ENCODE measurements at places on chromosomes 1 and 21.

GRCh38 chr1:18155881-18156385, 48.3 kb downstream of the IGSF21 start:
- DNase-seq = no peak

GRCh38 chr1:41500378-41500777, 15.9 kb upstream of the EDN2 start:
- DNase-seq = no peak

GRCh38 chr1:86324130-86324822, 71.8 kb downstream of the ODF2L start:
- DNase-seq = no peak

DNA sequence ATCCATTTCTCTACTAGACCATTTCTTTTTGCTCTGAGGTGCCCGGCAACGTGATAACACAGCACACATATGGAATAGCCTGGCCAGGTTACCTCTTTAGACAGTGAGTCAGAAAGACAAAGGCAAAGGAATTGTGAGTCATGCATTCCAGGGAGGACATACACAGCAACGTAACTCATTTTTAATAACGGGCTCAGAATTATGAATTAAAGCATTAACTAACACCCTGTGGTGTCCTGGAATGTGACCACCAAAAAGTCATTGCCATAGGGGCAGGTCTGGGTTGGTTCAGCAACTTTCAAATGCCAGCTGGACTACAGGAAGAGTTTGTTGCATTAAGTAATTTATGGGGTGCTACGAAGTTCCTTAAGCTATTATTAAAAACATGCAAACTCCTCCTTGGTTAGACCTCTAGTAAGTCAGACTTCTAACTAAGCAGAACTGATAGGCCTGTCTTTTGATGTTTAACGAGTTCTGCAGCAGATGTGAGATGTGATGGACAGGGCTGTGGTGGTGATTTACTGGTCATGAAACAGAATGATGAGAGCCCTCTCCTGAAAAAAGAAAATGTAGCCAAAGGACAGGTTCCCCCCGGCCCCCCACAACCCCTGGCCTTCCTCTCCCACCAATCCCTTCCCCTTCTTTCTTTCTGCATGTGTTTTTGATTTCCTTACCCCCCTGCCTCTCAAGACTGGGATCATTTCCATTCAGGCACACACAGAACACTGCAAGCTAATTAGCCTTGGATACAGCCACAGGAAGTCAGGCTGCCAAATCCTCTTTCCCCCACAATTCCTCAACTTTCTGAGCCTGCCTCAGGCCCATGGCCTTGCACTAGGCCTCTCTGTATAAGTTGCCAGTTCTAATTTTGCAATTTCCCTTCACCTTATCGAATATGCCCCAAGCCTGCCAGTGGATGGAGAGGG, 88.9 kb upstream of the HAO2 start:
- DNase-seq = peak; percentile 70

GRCh38 chr21:45847870-45848269, 133.7 kb upstream of the COL6A1 start:
- DNase-seq = peak; percentile 9

GRCh38 chr1:95431235-95431634, 197.2 kb downstream of the RWDD3 start:
- DNase-seq = no peak

- peak; percentile 73 for DNase-seq
These were observed 138.3 kb downstream of the TTLL7 start for GRCh38 chr1:83860490-83861221.

DNA sequence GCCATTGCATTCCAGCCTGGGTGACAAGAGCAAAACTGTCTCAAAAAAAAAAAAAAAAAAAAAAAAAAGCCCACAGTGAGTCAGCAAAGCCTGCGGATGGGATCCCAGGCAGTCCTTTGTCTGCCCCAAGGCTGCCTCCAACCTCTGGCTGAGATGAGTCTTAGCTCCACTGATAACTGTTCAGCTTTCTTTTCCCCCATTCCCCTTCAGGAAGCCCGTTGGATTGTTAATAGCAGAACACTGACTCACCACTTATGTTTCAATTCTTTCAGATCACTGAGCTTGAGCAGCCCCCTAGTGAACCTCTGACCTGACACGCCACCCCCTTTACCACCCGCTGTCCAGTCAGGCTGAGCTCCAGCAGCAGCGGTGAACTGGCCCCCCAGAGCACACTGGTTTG, 57.5 kb downstream of the ERG start:
- DNase-seq = no peak

GRCh38 chr1:51963592-51964308, 26.8 kb downstream of the RAB3B start:
- DNase-seq = no peak

DNA sequence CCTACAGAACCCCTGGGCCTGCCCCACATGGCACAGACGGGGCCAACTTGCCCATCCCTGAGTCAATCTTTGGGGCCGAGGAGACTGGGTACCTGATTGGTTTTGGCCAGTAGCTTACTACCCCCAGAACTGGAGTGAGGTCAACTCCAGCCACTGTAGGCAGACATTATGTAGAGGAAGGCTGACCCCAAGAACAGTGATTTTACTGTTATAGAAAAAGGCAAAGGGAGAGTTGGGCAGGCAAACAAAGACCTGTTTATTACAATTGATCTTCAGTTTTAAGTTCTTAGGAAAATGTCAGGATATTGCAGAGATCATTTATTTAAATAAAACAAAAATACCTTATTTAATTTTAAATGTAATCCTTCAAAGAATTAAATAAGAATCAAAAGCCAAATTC, 653.8 kb downstream of the NPHP4 start:
- DNase-seq = no peak

- peak; percentile 65 for DNase-seq
These were observed 62.8 kb upstream of the LAX1 start for GRCh38 chr1:203702130-203702577.

DNA sequence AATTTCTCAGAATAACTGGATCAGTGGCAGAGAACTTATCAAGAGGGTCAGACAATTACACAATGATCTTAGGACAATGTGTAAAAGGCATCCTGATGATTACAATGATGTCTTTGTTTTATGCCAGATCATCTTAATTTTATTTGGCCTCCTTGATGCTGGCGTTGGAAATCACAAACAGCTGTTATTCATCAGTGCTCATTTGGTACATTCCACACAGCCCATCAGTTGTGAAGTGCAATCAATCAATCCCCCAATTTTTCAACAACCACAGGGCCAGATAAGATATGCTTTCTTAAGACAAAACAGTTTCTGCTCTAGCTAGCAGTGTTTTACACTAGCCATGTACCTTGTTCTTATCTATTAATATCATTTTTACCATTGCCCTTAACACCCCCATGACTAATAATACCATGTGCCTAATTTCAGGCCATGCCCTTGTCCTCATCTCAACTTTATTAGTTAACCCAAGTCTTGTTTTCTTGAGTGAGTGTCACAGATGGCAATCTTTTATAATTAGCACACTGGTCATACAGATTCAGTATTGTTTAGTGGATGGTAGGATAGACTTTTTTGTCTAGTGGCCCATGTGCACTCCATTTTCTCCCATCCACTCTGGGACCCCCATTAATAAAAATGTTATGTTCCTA, 40.8 kb upstream of the COL24A1 start:
- no peak for DNase-seq

- DNase-seq = no peak
These were observed 150.0 kb downstream of the PPP1R12B start for GRCh38 chr1:202498542-202498941.

GRCh38 chr1:15937146-15937545, 38.8 kb downstream of the ZBTB17 start:
- DNase-seq = no peak

- DNase-seq = peak; percentile 34
These were observed 91.8 kb upstream of the SERBP1 start for GRCh38 chr1:67522001-67522441.

DNA sequence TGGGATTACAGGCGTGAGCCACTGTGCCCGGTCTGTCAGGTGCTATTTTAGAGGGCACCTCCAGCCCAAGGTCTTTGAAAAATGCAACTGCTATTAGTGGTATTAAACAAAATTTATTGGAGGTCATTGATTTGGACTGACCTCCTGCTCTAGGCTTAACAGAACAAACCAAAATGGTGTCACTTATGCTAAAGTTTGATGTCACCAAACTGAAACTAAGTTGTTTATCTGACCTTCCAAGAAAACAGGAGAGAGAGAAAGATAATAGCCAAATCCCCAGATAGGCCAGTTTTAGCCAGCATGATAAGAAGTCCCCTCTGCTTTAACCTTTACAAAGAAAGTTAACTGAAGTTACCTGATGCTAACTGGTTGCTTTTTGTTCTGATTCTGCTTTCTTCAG, 8.1 kb upstream of the INAVA start:
- DNase-seq = no peak

DNA sequence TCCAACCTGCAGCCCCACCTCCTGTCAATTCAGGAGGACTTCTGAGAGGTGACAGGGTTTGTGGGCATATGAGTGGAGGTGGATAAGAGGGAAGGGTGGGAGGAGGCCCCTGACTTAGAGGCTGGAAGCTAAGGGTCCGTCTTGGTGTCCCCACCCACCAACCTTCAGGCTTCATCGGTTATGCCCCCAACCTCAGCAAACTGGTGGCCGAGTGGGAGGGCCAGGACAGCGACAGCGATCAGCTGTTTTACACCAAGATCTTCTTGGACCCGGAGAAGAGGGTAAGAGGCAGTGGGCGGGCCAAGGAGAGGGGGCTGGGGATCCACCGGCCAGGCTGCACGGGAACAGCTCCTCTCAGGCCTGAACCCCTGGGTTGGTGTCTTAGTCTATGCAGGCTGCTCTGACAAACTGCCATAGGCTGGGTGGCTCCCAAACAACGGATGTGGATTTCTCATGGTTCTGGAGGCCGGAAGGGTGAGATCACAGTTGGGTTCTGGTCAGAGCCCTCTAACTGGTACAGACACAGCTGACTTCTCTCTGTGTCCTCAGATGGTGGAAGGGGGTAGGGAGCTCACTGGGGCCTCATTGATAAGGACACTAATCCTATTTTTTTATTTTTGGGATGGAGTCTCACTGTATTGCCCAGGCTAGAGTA, 18.1 kb downstream of the PLOD1 start:
- no peak for DNase-seq

DNA sequence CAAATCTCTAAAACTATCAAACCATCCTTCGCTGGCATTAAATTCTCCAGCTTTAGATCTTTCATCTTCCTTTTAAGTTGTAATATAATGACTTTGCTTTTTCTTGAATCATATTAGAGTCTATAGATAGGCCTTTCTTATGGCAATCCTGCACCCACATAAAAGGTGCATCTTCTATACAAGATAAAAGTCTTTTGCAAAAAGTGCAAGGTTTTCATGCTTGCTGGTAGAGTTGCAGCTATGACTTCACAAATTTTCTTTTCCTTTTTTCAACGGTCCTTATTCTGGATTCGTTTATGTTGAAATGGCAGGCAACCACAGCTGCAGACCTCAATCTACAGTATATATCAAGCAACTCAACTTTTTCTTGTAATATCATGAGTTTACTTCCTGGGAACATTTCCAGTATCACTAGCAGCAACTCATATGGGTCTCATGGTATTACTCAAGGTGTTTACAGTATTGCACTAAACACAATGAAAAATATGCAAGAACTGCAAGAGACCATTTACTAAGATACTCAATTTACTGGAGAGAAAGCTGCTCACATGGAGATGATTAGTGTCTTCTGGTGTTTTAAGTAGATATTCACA, 22.1 kb downstream of the OMA1 start:
- no peak for DNase-seq

DNA sequence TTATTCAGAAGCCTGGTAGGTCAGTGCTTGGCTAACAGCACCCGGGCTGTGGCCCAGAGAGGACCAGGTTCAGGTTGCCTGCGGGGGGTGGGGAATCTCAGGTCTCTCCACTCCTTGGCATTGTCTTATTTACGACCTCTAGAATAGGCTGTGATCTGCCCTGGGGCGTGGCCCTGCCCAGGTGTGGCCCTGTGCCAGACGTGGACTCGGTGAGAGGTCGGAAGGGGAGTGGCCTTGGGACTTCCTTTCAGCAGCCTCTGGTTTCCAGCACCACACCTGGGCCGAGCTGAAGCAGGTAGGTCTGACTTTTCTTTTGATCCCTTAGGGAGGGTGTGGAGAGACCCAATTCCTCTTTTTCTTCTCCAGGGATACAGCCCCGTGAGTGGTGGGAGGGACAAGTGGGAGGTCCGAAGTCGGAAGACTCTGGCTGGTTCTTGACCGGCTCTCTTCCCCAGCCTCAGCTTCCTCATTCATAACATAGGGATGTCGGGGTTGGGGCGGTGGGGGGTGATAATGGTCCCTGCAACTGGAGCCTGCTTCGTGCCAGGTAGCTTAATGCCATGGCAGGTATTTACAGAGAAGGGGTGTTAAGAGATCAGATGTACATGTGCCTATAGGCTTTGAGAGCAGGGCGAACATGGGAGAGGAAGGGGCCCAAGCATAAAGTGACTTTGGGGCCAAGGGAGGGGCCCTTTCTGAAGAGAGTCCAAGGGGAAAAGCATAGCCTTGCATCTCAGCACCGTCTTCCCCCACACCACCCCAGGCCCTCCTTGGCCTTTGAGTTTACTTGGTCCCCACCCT, 16.5 kb downstream of the ACOT11 start:
- no peak for DNase-seq

Data from femur (tissue), 1 donor.